Activated T-helper 1 cell treated with anti-CD3 and anti-CD28 coated beads, Interleukin-2, amount 50 U/mL, for 16 hours (primary cell): ENCODE measurements at places on chromosomes 4 and X.

DNA sequence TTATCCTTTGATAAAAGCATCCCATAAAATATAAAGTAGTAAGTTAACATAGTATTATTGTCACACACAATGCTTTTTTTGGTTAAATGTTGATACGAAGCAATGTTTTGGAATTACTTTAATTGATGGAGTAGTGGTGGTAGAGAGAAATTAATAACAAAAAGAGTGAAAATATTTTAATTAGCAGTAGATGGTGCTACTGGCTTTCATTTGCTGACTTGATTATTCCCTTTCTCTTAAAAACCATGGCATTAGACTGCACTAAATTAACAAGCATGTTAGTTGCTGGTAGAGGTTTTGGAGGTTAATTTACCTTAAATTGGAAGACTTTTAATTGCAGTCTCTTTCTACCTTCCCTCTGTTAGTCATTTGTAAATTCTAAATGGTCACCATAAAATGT is 8.9 kb upstream of the DCK start:
- DNase-seq, result no peak

DNA sequence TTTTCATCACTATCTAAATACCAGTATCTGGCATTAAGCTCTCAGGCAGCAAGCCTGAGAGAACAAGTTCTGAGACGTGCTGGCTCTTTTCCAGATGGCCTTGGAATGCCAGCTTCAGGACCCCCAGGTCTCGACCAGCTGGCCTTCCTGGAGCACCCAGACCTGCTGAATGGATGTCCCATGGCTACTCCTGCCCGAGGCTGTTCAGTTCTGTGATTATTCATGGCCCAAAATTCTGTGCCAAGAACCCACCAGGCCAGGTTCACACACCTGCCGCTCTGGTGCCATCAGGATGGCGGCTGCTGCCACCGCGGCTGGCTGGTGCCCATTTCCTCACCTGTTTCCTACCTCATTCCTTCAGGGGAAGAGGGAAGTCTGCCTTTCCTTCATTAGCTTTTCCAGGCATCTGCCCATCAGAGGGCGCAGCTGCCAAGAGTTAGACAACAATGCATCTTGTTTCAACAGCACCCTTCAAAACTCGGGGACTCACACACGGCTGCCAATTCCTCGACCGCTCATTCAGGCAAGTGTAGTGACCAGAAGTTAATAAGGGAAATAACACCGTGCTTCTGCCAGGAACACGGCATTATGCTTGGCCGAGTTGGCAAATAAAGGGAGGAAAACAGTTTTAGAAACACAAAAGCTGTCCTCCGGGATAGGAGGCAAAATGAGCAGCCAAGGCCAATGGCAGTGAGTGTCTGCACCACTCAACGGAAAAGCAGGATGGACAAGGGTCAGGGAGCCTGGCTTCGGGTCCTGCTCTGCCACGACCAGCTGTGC is 173.8 kb downstream of the NSUN7 start:
- DNase-seq, result no peak

GRCh38 chr4:34035225-34035624 is 2209.1 kb downstream of the ARAP2 start:
- DNase-seq, result no peak

DNA sequence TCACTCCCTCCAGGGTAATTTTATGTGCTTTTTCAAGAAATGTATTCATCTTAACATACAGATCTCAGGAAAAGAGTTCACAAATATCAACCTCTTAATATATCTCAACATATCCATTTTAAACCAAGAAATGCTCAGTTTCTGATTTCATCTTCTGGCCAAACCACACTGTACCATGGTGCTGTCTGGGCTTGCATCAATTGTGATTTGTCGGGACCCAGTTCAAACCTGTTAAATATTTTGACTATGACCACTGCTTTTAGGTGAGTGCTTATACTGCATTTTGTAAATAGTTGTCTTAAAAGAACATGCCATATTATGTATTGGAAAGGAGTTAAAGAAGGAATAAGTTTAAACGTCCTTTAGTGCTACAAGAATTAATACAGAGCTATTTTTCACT is 352.1 kb downstream of the SPOCK3 start:
- DNase-seq, result no peak

DNA sequence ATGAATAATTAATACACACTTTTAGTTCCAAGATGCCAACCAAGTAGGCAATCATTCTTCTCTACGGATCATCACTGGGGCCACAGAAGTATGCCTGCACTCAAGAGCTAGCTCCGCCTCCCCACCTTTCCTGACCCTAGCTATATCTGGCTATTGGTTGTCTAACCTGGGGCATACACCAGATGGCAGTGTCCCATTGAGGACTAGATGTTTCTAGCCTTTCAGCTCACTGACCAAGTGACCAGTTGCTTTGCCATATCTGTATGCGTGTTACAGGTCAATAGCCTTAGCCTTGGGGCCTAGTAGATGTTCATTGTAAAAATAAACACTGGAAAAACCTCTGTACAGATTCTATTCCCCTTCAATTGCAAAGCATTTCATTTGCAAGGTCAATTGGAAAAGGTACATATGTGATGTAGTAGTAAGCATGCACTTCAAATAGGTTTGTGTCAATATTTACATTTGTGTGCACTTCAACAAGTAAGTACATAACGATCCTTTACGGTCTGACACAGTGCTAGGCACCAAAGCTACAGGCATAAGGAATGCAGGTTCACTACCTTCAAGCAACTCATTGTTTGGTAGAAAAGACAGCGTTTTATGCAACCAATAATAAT is 521.7 kb downstream of the PPARGC1A start:
- no peak for DNase-seq

DNA sequence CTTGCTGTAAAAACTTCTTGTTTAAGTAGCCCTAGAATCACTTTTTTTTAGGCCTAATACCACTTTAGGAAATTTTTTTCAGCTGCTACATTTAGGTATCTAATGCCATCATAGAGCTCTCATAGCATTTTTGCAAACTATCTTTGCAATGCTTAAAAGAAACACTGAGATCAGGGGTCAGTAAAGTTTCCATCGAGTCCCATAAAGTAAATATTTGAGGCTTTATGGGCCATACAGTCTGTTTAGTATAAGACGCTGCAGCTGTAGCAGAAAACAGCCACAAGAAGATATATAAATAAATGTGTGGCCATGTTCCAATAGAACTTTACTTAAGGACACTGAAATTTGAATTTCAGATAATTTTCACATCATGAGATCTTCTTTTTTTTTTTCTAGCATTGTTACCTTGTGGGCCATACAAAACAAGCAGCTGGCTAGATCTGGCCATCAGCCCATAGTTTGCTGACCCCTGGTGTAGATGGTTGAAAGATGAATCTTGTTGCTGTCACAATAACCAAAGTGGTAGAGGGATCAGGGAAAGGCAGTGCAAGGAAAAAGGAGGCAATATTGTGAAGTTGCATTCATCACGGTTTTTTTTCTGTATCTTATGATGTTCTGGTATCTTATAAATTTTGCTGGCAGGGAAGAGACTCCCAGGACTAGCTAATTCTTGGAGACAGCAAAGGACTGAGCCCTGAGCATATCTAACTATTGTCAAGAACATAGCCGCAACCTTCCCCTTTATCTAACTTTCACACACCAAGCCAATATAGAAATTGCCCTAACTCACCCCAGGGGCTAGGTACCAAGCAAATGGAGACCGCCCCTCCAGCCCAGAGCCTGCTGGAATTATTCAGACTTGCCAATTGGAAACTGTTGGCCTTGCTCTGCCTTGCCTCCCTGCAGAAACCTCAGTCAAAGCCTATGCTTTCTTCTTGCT is 46.6 kb downstream of the RASGEF1B start:
- DNase-seq, result no peak

DNA sequence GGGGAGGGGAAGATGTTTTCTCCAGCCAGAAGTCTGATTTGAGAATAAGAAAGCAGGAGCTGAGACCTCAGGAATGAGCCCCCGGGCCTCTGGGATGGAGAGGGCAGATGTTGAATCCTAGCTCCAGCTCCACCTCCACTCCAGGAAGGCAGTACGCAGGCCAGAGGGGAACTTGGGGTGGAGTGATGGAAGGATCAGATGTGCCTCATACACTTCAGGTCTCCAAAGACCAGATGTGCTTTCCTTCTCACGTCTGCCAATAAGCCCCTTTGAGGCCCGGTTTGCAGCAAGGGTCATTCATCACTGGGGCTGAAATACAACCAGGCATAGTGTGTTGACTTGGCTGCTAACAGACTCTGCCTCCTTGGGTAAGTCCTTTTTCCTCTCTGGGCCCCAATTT is 28.1 kb downstream of the STARD8 start:
- DNase-seq, result no peak

GRCh38 chr4:186260117-186260503 is 5.9 kb upstream of the F11 start:
- no peak for DNase-seq

- no peak for DNase-seq
These were observed 24.7 kb upstream of the FRAS1 start for GRCh38 chr4:78032446-78032845.

DNA sequence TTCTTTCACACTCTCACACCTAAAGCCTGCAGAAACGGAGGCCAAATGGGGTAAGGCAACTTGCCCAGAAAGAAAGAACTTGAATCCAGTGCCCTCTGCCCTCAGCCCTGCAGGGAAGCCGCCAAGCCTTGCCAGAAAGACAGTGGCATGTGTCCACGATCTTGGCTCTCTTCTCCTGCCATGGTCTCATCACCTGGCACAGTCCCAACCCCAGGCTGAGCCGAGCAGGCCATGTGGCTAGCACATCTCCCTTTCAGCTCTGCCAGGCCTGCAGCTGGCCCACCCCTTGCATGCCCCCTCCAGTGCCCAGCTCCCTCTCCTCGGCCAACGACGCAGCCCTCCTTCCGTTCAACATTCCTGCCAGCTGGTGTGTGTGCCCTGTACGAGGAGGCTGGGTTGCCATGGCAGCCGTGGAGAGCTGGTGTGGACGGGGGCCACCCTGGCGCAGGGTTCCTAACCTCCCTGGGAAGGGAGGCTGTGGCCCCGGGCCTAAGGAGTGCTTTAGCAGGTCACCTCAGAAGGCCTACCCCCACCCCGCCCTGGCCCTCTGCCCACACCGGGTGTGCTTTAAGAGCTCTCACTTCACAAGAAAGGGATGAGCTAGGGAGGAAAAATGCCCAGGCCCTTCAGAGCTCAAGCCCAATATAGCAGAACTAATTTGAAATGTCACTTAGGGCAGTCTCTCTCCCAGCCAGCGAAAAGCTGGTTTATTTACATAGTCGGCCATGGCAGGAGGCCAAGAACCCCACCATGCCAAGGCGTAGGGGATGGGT is 73.0 kb upstream of the PJA1 start:
- no peak for DNase-seq

DNA sequence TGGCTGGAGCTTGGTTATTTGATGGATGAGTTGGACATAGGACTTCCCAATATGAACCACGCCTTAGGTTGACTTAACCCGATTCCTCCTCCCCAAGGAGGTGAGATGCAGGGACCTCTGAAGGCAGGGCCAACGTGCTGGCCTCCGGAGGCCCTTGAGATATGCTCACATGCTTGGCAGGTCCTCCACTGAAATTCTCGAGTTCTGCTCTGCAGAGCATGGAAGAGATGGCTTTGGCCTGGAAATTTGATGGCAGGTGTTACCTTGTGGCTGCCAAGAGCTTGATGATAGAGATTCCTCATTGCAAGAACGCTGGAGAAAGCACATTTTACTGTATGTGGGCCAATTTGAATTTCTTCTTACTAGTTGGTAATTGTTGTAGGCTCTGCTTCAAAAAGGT is 117.4 kb upstream of the LIMCH1 start:
- no peak for DNase-seq

GRCh38 chr4:1614854-1615595 is 69.1 kb downstream of the FAM53A start:
- DNase-seq, result no peak

DNA sequence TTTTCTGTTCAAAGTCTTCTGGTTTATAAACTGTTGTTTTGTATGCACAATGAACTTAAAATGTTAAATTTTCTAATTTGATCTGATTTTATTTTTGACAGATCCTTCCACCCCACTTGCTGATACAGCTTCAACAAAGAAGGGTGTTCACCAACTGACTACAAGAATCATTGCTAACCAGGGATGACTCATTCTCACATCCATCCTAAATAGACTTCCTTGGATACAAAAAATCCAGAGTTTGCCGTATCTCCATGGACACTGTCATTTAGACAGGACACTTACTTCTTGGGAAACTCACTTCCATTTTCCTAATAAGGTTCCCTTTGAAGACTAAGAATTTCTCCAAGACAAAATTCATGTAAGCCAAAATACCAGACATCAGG is 111.6 kb upstream of the NWD2 start:
- DNase-seq, result no peak

DNA sequence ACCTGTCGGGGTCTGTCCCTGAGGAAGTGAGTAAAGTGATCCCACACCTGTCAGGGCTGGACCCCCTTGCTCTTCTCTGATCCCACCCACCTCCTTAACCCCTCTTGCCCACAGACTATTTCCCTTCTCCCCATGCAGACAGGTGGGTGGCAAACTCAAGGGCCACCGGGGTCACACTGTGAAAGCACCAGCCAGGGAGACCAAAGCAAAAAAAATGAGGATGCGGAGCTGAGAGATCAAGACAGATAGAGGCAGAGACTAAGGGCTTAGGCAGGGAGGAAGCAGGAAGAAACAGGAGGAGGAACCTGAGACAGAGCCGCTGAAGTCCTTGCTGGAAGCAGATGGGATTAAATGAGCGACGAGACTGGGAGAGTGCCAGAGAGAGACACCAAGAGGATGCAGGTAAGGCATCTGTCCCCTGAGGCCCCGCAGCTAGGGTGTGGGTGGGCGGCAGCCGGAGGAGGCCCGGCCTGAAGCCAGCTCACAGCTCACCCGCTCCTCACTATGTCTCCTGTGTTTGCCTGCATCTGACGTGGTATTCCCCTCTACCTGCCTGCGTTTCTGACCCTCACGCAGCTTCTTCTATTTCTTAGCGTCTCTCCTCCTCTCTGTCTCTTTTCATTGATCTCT is 7.2 kb downstream of the TIMM17B start:
- DNase-seq, result no peak

DNA sequence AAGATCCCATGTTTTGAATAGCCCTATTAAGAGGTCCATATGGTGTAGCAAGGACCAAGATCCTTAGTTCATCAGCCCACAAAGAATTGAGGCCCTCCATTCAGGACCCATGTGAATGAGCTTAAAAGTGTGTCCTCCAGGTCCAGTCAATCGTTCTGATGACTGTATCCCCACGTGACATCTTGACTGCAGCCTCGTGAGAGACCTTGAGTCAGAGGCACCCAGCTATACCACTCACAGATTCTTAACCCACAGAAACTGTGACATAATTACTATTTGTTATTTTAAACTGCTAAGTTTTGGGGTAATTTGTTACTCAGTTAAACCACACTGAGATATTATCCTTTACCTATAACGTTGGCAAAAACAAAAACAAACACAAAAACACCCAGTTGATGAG is 62.4 kb downstream of the ZNF182 start:
- DNase-seq, result no peak

DNA sequence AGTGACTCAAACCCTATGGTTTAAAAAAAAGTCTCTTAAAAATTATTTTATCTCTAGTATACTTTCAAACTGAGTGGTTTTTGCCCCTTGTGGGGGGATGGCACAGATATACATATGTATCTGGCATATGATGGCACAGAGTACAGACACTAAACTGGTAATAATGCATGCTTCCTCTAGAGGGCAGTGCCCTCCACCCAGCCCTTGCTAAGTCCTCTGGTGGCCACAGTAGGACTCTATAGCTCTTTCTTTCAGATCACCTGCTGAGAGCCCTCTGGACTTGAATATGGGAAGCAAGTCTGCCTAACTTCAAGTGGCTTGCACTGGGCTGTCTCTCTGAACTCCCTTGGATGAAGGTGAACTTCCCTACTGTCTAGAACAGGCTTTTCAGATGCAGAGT is 66.3 kb downstream of the TSPAN7 start:
- DNase-seq, result no peak

- no peak for DNase-seq
These were observed 39.2 kb downstream of the SEL1L3 start for GRCh38 chr4:25823632-25824031.
